ENCODE measurements at places on chromosomes 16 and 17. TPM values are rescaled to one million over a fixed set of nuclear protein-coding genes. Genes with fewer than 3 reads are reported as not detected.

Gene PAQR4
- 11.1 TPM for total RNA-seq

Gene SPATA32
- total RNA-seq, result 0.24 TPM

Gene NAGS
- 2.4 TPM for total RNA-seq

Gene TEFM
- total RNA-seq, result 8.4 TPM

Gene VKORC1
- 22.3 TPM for total RNA-seq

Gene STX1B
- total RNA-seq, result 0.80 TPM

Gene TMC8
- 2.0 TPM for total RNA-seq

Gene RBFOX1
- not detected for total RNA-seq

Gene SOX15
- 74.0 TPM for total RNA-seq

Gene SERPINF2
- 2.7 TPM for total RNA-seq

Gene TMEM235
- not detected for total RNA-seq

Gene SP2
- 12.7 TPM for total RNA-seq

Gene CHTF18
- total RNA-seq, result 20.2 TPM

Gene SEPTIN12
- total RNA-seq, result not detected

Gene CHRNE
- 0.32 TPM for total RNA-seq

Gene G6PC3
- total RNA-seq, result 24.0 TPM

Gene C1QTNF8
- not detected for total RNA-seq

Gene PRSS53
- total RNA-seq, result 0.48 TPM

Gene KRTAP4-3
- not detected for total RNA-seq

Gene MSLN
- 2.8 TPM for total RNA-seq

Gene GRB7
- 45.3 TPM for total RNA-seq

Gene FAM83G
- 47.0 TPM for total RNA-seq

Gene ABHD15
- 2.5 TPM for total RNA-seq

Gene DNASE1L2
- 0.12 TPM for total RNA-seq

Gene CD300C
- total RNA-seq, result 0.16 TPM

Gene KAT2A
- total RNA-seq, result 20.8 TPM

Gene MRPS34
- 98.6 TPM for total RNA-seq

Gene PRDM7
- not detected for total RNA-seq

Gene FDXR
- total RNA-seq, result 31.5 TPM

Gene SSTR5
- total RNA-seq, result not detected

Gene MYH2
- 0.56 TPM for total RNA-seq

Gene KRT32
- total RNA-seq, result 0.80 TPM

Gene CASKIN1
- 0.08 TPM for total RNA-seq

Gene RNF222
- 10.8 TPM for total RNA-seq

Gene TEKT5
- total RNA-seq, result not detected

Gene RPRML
- total RNA-seq, result not detected

Gene SCGB1C2
- not detected for total RNA-seq

Gene GPR142
- total RNA-seq, result not detected

Gene AURKB
- 22.0 TPM for total RNA-seq

Gene GAS2L2
- not detected for total RNA-seq

Gene ADAD2
- 1.1 TPM for total RNA-seq

Gene KRT27
- not detected for total RNA-seq

Gene TP53I13
- total RNA-seq, result 13.4 TPM

Gene PRPSAP1
- total RNA-seq, result 42.0 TPM

Gene KRT28
- total RNA-seq, result not detected

Gene HCRT
- not detected for total RNA-seq

Gene MAPT
- 0.88 TPM for total RNA-seq

Gene ZSCAN10
- not detected for total RNA-seq

Gene RNF43
- 7.4 TPM for total RNA-seq

Gene PPP1R1B
- total RNA-seq, result 1.6 TPM

Gene BHLHA9
- not detected for total RNA-seq

Gene CACNG4
- 0.08 TPM for total RNA-seq

Gene TBX21
- total RNA-seq, result not detected

Gene TP53TG3C
- total RNA-seq, result not detected

Gene TANGO6
- 12.8 TPM for total RNA-seq

Gene SNAI3
- 0.28 TPM for total RNA-seq

Gene NKD1
- 1.9 TPM for total RNA-seq

Gene COX6A2
- 0.48 TPM for total RNA-seq
